ENCODE measurements at places on chromosomes 11 and 22.

DNA sequence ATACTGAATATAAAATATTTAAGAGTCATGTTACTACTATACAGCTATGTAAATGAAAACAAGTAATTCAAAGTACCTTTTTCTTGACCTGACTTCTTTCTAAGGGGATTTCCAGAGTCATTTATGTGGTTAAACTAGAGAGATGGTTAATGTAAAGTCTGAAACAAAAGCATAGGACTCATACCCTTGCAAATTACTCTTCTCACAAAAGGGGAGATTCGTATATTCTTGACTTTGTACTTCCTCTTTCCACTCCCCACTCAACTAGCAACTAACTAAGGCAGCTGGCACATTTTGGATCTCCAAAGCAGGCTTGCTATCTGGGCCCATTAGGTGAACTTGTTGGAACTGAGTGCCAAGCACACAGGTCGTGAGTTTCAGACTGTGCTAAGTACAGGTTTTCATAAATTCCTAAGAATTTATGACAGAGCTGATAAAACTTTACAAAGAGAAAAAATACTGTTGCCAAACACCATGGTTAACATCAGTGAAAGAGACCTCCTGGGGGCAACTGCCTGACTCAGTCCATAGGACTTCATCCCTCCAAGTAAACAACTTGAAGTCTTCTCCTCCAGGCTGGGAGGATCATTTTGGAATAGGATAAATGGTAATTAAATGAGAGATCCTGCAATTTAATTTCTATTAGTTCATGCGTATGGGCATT lies 77.0 kb upstream of the DDI1 start:
- no peak for DNase-seq

- DNase-seq: no peak
Observed at GRCh38 chr22:38835888-38836301, 7.9 kb downstream of the NPTXR start.

DNA sequence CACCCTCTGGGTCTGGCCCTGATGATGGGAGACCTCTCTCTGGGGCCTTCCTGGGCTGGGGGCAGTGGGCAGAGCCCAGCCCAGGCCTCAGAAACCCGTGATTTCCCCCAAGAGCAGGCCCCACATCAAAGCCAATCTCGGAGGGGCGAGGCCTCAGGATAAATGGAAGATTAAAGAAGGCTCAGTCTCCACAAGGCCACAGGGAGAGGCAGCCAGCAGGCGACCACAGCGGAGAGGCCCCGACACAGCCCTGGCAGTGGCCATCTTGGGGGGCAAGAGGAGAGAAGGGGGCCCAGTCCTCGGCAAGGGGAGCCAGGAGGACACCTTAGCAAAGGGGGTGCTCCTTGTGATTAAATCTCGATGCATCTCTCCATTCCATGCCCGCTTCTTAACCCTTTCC lies 12.5 kb upstream of the CREB3L1 start:
- no peak for DNase-seq

DNA sequence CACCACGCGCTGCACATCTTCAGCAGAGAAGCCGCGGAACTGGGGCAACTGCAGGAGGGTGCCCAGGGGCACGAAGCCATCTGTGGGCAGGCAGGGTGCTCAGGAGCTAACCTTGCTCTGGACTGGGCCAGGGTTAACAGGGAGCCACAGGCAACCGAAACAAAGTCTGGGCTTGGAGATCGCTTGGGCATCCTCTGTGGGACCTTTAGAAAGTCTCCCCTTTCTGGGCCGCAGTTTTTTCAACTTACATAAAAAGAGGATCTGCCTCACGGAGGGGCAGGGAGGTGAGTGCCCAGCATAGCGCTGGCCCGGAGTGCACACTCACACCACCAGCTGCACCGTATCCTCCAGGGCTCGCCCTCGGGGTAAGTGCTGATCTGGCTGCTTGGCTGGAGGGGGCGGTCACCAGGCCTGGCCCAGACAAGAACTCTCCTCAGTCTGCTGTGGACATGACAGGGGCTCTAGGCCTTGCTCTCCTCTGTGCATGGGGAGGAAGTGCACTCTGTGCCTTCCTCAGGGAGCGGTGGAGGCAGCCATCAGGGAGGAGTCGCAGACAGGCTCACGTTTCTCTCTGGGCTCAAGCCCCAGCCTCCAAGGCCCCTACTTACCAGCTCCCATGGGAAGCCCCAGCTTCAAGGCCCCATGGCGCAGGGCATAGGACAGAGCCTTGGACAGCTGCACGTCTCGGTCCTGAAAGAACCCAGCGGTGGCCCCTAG lies 937 bp downstream of the TRPT1 start:
- no peak for DNase-seq

- no peak for DNase-seq
Observed at GRCh38 chr11:104451197-104451893, 287.4 kb upstream of the PDGFD start.

DNA sequence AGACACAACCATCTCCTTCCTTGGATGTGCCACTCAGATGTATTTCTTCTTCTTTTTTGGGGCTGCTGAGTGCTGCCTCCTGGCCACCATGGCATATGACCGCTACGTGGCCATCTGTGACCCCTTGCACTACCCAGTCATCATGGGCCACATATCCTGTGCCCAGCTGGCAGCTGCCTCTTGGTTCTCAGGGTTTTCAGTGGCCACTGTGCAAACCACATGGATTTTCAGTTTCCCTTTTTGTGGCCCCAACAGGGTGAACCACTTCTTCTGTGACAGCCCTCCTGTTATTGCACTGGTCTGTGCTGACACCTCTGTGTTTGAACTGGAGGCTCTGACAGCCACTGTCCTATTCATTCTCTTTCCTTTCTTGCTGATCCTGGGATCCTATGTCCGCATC lies 489 bp downstream of the OR10A4 start:
- no peak for DNase-seq

DNA sequence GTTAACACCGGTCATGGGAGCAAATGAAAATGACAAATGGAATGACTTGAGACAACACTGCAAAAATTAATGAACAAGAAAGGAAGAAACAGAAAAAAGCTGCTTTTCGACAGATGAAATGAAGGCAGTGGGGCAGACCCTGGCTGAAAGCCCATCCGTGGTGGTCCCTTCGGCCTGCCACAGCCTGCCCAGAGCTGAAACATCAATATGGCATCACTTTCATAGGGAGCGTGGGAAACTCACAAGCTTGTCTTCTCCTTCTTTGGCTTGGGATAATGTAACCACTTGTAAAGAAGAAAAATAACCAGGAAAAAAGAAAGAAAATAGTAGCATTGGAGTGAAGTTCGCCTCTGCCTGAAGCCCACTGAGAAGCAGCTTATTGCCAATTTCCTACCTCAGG lies 78.8 kb downstream of the CTTN start:
- no peak for DNase-seq

- DNase-seq: no peak
Observed at GRCh38 chr11:117814766-117815261, 9.7 kb downstream of the FXYD2 start.
